Activated T-cell treated with anti-CD3 and anti-CD28 coated beads for 24 hours (primary cell): ENCODE measurements at places on chromosomes 6 and 20.

DNA sequence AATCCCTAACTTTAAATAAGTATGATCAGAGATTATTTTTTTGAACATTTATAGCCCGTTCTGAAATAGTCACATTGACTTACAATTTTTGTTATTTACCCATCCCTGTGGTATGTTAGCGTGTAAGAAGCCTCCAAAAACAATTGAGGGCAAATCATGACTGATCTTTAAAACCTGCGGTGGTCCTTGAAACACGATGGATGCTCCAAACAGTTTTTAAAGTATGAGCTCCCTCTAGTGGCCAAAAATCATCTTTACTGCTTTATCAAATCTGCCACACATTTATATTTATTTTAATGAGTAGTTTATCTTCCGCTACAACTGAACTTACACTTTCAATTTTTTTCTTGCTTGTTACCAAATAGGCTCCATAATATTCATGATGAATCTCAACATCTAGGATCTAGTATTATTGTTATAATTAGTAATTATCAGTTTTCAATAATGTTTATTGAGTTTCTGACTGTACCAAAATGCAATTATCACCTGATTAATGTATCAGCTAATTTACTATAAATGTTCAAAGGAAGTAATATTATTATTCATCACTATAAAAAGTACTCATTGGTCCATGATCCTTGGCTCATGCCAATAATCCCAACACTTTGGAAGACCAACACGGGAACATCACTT lies 52.2 kb downstream of the MARCKS start:
- no peak for DNase-seq

DNA sequence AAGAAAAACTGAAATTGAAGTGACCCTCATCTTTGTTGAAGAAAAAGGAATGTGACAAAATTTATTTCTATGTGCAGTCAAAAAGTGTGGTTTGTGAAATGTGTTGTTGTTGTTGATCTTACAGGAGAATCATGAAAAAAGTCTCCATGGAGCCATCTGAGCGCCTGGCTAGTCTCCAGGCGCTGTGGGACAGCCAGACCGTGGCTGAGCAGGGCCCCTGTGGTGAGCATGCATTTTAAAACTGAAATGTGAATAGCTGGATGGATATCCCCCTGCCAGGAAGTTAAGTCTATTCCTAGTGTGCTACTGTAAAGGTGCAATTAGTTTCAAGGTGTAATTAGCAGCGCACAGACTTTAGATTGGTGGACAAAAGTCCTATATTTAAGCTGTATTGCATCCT lies 170.6 kb downstream of the CARMIL1 start:
- no peak for DNase-seq

GRCh38 chr6:87436435-87436834 lies 28.7 kb downstream of the CFAP206 start:
- peak; percentile 9 for DNase-seq

- no peak for DNase-seq
Measured at GRCh38 chr6:42498473-42499128, 46.9 kb upstream of the TRERF1 start.

DNA sequence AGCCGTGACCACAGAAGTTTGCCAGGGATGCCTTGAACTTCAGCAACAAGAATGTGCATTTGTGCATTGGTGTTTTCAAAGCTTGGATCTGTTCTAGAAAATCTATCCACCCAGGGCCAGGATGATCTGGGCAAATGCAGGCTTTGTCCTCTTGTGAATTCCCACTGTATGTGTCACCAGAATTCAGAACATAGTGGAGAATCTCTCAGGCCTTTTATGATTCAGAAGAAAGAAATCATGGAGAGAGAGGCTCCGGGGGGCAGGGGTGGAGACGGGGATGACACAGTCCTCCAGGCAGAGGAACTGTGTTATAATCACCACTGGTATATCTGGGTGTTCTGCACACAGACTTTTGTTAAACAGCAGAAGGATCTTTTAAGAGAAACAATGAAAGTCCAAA lies 304.1 kb downstream of the CDH4 start:
- DNase-seq: no peak

- DNase-seq: no peak
Measured at GRCh38 chr6:34366639-34366921, 25.9 kb downstream of the NUDT3 start.

DNA sequence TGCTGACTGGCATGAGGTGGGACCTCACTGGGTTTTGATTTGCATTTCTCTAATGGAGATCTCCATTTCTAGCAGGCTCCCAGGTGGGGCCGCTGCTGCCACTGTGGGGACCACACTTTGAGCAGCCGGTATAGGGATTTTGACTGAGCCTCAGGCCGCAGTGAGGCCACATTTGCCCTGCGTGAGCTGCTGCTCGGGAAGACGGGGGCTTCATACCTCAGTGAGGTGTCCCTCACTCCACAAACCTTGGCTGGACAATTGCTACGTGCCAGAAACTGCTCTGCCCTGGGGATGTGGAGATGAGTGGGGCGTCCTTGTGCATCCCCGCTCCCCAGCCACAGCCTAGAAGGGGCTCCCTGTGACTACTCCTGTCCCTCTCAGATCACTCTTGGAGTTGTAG lies 134.3 kb downstream of the ANKRD60 start:
- DNase-seq: no peak

GRCh38 chr6:82603871-82604270 lies 240.3 kb downstream of the TPBG start:
- no peak for DNase-seq

DNA sequence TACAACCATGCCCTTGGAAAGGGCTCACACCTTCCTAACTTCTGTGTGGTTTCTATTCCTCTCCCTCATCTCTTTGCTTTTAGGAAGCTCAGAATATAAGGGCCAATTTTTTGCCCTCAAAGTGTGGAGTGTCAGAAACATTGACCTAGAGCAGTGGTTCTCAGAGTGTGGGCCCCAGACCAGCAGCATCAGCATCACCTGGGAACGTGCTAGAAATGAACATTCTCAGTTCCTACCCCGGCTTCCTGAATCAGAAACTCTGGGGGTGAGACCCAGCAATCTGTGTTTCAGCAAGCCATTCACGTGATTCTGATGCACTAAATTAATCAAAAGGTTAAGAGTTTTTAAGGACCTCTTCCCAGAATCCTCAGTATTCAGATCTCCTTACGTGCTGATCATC lies 47.9 kb upstream of the IL17A start:
- DNase-seq: no peak

- no peak for DNase-seq
Measured at GRCh38 chr6:31464252-31465184, 33.4 kb upstream of the MICB start.

- no peak for DNase-seq
Measured at GRCh38 chr20:45991616-45992015, 17.1 kb upstream of the MMP9 start.

DNA sequence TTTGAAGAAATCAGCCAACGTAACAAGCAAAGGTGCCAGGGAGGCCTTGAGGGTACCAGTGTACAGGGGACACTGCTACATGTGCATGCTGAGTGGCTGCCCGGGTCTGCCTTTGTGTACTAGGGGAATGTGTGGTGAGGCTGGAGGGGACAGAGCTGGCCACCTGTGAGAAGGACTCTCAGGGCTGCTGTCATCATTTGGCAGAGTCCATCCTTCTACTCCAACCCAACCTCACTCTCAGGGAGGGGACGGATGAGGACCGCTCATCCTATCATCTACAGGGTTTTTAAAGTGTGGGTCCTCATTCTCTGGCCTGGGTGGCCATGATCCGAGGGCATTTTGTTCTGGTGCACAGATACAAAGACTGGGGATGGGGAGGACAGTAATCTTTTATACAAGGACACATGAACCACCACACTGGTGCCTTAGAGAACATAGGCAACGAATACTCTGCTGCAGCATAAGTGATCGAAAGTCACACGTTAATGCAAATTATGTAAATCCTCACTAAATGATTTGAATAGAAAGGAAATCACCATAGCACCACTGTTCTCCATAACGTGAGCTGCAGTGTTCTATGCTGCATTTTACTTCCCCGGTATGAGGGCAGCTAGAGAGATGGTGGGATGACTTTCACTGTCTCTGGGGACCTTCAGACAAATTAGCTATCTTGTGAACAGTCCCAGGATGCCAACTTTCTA lies 181.4 kb downstream of the GMPR start:
- DNase-seq: no peak

DNA sequence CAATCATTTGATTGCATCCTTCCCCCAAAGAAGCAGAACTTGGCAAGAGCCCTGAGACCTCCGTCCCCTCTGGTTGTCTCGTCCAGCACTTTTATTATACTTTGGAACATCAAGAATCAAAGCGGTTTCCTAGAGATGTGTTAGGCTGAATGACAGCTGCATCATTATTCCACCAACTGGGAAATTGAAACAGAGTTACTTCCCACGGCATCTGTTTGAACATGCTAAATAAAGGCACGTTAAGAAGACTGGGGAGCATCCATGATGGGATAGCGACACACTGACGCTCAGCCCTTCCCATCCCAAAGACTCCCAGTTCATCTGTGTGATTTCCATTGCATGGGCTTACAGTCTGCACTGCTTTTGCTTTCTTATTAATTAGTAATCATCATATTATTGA lies 147.8 kb downstream of the TBC1D7 start:
- no peak for DNase-seq

GRCh38 chr6:13303668-13304017 lies 24.7 kb downstream of the TBC1D7 start:
- no peak for DNase-seq

DNA sequence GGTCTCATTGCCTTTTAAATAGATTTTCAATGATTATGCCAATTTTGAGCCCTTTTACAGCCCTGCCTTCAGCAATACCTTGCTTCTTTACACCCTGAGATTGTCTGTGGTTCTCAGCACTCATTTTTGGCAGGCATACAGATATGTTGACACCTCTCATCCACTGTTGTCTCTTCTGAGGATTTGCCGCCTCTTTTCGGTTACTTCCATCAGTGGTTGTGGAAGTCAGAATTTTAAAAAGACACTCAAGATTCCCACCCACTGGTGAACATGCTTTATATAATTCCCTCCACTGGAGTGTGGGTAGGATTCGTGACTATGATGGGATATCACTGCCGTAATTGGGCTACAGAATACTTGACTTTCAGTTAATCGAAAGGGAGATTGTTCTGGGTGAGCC lies 37.4 kb upstream of the KIF13A start:
- no peak for DNase-seq

DNA sequence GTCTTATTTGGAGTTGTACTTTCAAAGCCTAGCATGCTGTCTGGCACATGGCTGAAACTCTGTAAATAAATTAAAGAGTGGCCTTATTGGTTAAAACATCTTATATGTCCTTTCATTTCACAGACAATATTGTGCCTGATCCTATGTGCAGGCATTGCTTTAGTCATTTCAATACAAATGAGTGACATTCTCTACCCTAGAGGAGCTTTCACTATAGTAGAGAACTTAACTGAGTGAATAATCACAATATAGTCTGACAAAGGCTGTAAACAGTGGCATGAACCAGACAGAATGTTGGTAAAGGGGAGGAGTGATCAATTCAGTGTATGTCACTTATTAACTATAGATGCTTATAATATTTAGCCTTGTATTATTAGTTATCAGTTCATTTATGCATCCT lies 481.8 kb downstream of the TFAP2B start:
- DNase-seq: no peak

DNA sequence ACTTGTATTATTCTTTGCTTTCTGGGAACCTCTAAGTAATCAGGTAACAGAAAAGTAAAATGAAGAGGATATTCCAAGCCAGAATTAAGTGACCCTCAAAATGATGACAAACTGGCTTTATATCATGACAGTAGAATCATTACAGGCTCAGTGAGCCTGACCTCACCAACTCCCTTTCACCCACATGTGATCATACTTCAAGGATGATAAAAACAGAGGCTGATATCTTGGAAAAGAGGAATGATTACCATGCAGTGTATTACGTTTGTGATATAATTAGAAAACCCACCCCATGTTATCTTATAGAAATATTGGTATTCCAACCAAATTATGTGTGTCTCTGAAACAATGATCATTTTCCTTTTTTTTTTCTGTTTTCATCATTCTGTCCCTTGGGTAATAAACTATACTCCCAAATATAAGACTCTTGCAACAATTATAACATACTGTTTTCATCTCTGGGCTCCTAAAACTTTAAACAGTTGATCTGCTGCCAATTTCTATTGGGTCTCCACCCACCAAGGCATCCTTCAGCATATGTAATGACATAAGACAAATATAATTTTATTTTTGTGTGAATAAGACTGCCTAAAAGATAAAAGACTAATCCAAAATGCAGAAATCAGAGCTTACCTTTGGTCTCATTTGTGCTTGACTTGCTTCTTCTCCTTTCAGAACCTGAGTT lies 115.7 kb downstream of the DST start:
- DNase-seq: no peak

DNA sequence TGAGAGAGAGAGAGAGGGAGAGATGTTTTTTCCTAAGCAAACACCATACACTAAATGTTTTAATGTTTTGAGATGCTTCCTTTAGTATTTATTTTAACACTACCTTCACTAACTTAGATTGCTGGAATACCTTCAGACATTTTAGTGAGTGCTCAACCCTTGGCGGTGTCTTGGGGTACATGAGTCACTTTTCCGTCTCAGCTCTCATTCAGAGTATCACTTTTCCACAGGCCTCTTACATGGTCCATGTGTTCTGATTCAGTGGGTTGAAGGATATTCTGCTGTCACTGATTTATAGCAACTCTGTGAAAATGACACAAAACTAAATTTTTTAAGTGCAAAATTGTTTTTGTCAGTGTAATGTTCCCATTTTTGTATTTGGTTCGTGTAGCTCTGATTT lies 217.9 kb downstream of the CLVS2 start:
- no peak for DNase-seq

DNA sequence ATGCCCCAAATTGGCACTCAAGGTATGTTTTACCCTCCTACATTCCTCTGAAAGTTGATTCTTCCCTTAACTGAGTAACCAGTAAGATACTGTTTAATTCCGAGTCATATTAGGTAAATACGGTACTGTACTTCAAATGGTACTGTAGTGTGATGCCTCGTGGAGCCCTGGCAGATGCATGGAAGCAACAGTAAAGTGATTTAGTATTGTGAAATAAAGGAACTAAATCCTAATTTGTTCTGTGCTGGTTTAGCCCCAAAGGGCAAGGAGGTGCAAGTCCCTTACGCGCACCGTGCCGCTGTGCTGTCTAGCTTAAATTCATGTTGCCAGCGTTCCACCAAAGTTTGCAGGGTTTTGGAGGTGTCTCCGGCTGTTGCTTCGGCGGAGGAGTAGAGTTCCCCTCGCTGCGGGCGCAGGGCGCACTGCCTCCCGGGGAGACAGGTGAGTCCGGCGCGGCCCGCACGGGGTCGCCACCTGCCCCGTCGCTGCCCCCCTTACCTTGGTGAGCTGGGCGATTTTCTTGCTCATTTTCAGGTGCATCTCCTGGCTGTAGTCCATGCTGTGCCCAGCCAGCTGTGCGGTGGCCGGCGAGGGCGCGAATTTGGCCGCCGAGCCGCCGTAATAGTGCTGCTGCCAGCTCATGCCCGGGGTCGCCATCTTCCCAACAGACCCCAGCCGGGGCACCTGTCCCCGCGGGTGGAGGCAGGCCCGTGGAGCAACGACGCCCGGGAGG lies 655 bp downstream of the FAM184A start:
- DNase-seq: peak; percentile 15

GRCh38 chr6:108541843-108542759 lies 18.6 kb upstream of the FOXO3 start:
- DNase-seq: peak; percentile 57

- DNase-seq: no peak
Measured at GRCh38 chr20:32449890-32450401, 91.8 kb downstream of the ASXL1 start.
